ENCODE measurements at places on chromosomes 11 and 22. TPM values are rescaled to one million over a fixed set of nuclear protein-coding genes. Genes with fewer than 3 reads are reported as not detected.

PLEKHB1 gene
- total RNA-seq: not detected

RIN1 gene
- total RNA-seq: 24.5 TPM

CCDC134 gene
- total RNA-seq: 10.9 TPM

AMOTL1 gene
- 7.3 TPM for total RNA-seq

HOATZ gene
- not detected for total RNA-seq

TBX10 gene
- not detected for total RNA-seq

IGHMBP2 gene
- total RNA-seq: 9.8 TPM

MUC15 gene
- not detected for total RNA-seq

MPST gene
- total RNA-seq: 192 TPM

SOX6 gene
- total RNA-seq: 2.1 TPM

CARD18 gene
- total RNA-seq: not detected

HBB gene
- total RNA-seq: not detected

SLC15A3 gene
- total RNA-seq: not detected
